Effector memory CD4-positive, alpha-beta T cell (primary cell): ENCODE measurements at places on chromosomes 5 and 9.

- DNase-seq = no peak
These were observed 21.7 kb downstream of the HBEGF start for GRCh38 chr5:140324617-140325241.

GRCh38 chr9:91065231-91066041 lies 263.8 kb downstream of the SYK start:
- no peak for DNase-seq

GRCh38 chr9:92616655-92617111 lies 53.2 kb downstream of the IPPK start:
- DNase-seq = no peak

- DNase-seq = no peak
These were observed 185.0 kb downstream of the MED10 start for GRCh38 chr5:6193310-6193709.

DNA sequence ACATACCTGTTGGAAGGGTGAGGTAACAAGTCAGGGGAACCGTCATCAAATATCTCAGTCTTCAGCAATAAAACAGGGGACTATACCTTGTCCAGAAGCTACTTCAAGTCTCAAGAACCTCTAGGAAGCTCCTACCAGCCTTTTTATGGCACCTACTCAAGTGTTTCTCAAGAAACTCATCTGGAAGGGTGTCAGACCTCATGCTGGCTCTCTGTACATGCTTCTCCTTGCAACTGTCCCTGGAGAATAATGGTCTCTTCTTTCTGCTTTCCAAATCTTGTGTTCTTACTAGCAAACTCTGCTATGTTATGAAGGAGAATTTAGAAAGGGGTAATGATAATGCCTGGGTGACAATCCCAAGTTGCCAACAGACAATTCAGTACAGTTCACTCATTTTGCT lies 8.3 kb upstream of the PTAR1 start:
- no peak for DNase-seq

DNA sequence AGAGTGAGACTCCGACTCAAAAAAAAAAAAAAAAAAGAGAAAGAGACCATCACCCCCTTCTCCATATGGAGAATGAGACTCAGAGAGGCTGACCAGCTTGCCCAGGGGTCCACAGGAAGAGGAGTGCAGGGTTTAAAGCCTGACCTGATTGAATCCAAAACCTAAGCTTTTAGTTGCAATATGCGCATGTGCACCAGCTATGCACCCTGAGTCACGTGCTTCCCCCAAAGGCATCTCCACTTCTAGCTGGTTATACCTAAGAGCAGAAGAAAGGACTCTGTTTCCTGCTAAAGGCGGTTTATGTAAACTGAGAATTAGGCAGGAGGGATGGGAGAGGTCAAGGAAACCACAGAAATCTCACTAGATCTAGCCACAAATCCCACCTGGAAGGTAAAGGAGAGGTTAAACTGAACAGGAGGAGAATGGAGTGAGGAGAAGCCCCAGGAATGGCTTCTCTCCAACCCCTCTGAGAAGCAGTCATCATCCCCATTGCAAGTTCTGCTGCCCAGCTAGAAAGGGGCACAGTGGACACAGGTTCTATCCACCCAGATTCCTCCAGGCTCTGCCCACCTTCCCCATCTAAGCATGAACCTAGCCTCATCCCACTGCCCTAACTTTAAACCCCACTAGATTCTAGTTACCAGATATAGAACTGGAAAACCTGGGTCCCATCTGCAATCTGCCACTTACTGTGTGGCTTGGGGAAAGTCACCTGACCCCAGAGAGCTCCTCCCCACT lies 171.3 kb downstream of the ACTL7B start:
- DNase-seq = no peak

DNA sequence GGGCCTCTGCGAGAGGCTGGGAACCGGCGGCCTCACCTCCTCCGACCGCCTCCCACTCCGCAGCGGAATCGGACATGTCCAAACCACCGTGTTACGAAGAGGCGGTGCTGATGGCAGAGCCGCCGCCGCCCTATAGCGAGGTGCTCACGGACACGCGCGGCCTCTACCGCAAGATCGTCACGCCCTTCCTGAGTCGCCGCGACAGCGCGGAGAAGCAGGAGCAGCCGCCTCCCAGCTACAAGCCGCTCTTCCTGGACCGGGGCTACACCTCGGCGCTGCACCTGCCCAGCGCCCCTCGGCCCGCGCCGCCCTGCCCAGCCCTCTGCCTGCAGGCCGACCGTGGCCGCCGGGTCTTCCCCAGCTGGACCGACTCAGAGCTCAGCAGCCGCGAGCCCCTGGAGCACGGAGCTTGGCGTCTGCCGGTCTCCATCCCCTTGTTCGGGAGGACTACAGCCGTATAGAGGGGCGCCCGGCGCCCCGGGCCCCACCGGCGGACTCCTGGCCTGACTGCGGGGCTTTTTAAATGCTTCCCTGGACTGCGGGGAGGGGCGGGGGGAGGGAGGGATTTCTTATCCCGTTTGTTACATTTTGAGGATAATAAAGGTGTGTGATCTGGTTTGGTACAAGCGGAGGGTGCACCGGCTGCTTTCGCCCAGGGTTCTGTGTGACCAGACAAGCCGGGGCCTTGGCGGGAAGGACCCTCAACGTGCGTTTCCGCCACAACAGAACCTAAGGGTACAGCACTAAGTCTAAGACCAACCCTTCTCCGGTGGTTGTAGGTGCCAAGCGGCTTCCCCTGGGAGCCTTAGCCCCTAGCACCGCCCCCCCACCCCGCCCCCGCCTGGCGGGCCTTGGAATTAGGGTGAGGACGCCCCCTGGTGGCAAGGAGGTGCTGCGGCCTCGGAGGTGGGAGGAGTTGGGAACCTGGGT lies 9.3 kb downstream of the PRR7 start:
- peak; percentile 87 for DNase-seq
